ENCODE measurements at places on chromosomes 4 and X.

DNA sequence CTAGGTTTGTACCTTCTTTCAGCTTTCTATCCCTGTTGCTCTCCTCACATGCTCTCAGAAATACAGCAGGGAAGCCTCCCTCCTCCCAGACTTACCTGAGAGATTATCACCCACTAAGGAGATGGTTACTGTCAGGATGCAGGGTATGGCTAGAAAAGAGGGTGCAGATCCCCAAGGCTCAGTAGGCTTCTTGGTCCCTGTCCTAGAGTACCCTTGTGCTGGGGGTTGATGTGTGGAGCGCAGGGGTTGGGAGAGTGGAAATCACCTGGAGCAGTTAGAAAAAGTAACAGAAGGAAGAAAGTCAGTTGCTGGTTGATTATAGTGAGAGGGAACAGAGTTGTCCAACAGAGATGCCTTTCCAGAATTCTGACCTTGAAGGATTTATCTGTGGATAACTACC is 80.2 kb downstream of the CNGA2 start:
- no peak for DNase-seq

- no peak for DNase-seq
These were observed 457.4 kb downstream of the CENPC start for GRCh38 chr4:67087897-67088296.

DNA sequence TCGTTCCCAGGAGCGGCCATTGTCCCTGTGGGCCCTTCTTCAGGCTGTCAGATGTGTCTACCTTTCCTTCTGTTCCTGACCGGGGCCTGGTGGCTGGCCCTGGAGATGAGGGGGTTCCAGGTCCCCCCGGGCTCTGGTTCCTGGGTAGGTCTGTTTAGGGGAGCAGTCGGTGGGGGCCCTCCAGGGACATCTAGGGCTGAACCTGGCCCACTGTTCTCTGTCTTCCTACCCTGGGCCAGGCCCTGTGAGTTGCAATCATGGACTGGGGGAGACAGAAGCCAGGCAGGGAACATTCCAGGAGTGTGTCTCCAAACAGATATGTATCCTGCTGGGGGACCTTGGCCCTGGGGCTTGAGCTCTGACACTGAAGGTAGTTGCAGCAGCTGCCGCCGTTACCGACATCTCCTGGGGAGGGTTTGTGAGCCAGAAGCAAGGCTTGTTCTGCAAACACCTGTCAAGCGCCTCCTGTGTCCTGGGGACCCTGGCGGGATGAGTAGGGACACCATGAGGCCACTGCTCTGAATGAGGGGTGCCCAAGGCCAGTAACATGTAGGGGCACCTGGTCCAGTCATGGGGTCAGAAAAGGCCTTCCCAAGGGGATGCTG is 49.5 kb upstream of the ADRA2C start:
- no peak for DNase-seq

GRCh38 chrX:132173647-132174046 is 45.6 kb downstream of the RAP2C start:
- DNase-seq = no peak

DNA sequence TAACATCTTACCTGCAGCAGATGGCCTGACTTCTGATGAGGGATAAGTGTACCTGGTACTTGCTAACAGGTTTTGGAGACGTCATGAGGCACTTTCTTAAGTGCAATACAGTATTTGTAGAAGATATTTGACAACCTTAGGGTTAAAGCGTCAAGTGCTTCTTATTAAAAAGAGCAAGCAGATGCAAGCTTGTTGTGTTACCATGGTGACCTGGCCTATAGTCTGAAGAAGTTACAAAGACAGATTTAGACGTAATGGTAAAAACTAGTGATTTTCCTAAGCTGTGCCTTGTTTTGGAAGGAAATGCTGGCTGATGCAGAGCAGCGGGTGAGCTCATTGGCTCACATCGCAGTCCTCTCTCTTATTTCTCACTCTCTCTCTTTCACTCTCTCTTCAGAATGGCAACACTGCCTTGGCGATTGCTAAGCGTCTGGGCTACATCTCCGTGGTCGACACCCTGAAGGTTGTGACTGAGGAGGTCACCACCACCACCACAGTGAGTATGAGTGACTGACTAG is 243.6 kb downstream of the ANK2 start:
- no peak for DNase-seq

DNA sequence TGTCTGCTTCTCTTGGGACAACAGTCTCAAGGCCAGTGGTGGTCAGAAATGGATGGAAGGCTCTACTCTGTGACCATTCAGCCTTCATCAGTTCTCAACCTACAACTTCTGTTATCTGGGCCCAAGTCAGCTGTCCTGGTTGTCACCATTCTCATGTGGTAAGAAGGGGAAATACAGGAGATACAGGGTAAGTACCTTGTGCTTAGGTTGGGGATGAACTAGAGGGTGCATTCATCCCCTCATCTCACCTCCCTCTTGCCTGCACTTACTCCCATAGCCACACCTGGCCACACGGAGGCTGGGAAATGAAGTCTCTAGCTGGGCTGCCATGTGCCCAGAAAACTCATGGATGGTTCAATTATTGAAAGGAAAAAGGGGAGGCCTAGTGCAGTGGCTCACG is 44.9 kb downstream of the FAM184B start:
- no peak for DNase-seq

DNA sequence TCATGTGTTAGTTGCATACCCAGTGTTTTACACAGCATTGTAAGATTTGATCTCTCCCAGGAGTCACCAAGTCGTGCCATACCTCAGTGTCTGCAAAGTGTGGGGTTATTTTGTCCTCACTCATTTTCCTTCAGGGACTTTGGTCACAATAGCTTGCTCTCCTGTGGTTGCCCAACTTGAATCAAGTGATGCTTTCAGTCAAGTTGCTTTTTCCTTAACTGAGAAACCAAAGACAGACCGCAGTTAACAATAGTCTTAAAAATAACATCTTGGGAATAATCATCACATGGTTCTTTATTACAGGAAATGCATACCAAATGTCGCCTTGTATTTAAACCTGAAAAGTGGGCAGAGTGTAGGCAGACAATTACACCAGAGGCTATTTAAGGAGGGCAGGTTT is 44.5 kb upstream of the NDP start:
- DNase-seq = no peak

DNA sequence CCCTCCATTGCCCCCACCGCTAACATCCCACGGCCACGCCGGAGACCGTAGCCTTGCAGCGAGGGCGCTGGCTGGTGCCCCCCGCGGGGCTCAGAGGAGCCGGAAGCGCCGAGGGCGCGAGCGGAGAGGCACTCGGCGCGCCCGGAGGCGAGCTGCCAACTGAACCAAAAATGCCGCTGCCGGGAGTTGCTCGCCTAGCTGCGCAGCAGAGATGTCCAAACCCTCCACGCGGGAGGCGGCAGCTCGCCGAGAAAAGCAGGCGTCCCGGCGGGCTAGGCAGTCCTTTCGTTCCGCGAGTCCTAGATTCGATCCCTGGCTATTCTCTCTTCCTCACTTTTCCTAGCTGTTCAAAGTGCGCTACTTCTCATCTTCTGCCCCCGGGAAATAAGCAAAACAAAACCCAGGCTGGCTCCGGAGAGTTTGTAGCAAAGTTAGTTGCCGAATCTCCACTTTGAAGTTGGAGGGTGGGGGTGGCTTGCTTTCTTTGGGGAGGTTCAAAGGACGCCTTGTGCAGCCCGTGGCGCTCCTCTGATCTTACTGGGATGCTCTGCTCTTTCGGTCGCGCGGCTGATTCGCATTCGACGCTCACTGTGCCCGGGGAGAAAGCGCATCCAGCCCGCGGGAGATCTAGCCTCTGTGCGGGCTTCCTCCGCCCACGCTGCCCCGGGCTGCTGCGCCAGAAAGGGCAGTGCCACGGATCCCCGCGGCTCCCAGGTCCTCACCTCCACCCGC is 723 bp downstream of the NKX6-1 start:
- no peak for DNase-seq

GRCh38 chrX:42978655-42979379 is 200.9 kb upstream of the PPP1R2C start:
- no peak for DNase-seq

DNA sequence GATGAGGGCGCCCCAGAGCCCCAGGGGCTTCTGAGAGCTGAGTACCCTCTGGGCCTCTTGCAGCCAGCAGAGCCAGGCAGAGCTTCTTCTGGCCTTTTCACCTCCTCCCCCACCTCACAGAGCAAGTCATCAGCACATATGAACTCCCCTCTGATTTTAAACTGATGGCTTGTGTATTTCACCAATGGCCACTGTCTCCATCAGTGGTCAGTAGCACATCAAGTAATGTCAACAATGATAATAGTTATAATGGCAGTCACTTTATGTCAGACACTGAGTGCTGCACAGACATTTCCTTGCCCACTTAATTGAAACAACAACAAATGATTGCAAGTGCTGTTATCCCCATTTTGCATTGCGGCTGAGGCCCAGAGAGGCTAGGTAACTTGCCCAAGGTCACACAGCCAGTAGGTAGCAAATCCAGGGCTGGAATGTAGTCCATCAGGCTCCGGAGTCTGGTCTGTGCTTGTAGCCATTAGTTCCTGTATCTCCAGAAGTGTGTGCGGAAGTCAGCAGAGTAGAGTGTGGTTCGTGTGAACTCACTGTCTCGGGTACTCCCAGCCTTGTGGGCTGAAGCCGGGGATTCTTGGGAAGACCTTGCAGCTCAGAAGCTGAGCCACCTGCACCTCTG is 3.0 kb downstream of the ATP2B3 start:
- DNase-seq = no peak

- DNase-seq = no peak
These were observed 45.3 kb upstream of the KCTD8 start for GRCh38 chr4:44493924-44494323.

GRCh38 chr4:76856243-76857073 is 41.5 kb downstream of the SOWAHB start:
- DNase-seq = no peak
